ENCODE measurements at places on chromosomes 1 and 21. TPM values are rescaled to one million over a fixed set of nuclear protein-coding genes. Genes with fewer than 3 reads are reported as not detected.

DNA sequence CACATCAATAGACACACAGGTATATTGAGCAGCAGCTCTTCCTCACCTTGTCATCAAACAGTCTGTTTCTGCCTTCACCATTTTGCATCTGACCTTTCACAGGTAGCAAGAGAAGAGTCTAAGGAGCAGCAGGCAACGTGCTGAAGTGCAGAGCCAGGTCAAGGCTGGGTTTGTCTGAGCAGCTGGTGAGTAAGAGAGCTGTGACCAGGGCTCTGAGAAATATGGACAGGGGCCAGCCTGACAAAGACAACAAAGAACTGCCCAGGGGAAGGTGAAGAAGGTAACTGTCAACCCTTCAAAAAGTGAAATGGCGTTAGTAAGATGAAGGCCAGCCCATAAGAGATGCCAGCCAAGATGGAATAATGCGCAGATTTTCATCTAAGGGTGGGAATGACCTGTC is 58.9 kb upstream of the LRRC8D start:
- no peak for DNase-seq

DNA sequence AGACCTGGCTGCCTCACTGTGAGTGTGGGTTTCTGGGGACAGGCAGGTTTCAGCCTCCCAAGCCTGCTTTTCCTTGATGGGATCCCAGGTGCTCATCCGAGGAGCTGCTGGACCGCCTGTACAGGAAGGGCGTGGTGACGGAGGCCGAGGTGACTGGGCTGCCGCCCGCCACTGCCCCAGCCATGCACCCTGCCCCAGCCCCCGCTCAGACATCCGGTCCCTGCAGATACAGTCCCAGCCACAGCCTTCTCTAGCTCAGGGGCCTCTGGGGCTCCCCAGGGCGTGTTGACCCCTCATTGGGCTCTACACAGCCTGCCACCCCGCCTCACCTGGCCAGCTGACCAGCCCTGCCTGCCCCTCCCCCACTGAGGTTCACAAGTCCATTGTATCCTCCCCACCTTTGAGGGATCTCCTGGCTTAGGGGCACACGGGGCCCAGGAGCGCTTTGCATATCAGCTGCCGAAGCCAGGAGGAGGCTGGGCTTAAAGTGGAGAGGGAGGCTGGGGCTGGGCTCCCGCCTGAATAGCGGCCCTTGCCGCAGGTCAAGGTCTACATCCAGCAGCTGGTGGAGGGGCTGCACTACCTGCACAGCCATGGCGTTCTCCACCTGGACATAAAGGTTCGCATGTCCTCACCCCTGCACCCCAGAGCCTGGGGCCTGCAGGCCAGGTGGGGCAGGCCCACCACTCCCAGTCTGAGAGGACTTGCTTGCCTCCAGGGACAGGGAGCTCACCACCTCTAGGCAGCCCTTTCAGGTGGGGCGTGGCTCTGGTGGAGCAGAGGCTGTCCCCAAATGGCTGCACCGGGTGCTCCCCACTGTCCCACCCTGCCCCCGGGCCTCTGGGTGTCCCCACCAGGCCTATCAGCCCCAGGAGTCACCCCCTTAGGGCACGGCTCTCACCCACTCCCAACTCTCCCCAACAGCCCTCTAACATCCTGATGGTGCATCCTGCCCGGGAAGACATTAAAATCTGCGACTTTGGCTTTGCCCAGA is 38.5 kb downstream of the TRIM11 start:
- DNase-seq: peak; percentile 33

DNA sequence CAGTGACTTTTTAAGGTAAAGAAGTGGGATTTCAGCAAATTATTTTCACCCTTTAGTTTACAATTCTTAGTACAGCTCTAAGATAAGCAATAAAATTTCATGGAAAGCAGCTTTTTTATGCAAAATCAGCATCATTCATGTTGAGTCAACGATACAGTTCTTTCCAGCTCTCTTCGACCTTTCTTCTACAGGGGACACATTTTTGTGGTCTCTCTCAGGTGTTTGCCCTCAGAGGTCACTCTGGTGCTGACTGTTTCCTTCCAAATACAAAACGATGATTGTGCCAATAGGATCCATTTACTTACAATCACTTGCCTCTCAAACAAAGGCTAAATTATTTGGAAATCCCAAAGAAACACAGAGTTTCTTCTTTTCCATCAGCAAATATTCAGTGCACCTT is 51.0 kb downstream of the PSMG1 start:
- DNase-seq: no peak

GRCh38 chr21:35198565-35198964 is 149.5 kb upstream of the RUNX1 start:
- no peak for DNase-seq

GRCh38 chr1:61604684-61605083 is 120.3 kb downstream of the TM2D1 start:
- DNase-seq: no peak

- no peak for DNase-seq
These were observed 251.1 kb upstream of the IRF2BP2 start for GRCh38 chr1:234861024-234861620.

DNA sequence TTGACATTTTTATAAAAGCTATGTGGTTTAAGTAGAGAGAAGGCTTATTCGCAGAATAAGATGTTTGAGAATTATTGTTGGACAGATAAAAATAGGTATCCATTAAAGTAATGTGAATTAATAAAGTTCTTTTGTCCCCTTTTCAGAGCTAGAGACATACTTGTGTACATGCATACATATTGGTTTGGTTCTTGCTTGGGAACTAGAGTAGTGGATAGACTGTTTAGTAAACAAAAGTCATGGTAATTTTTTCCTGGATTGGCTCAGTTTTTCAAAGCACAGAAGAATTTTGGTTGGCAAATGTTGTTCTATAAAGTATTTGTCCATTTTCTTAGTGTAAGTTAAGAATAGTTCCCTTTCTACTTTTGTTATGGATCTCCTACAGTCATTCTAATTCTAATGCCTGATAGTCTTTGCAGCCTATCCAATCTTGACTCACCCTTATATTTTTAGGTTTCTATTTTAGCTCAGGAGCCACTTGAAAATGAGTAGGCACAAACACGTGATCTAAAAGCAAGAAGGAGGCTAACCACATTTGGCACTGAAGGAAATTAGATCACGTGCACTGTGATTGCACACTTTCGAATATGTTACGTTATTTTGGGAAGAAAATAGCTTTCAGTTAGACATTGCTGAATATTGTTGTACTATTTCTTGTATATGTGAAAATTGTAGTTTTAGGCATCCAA is 47.0 kb downstream of the RABGAP1L start:
- DNase-seq: no peak

Gene KCNJ15
- total RNA-seq: 48.7 TPM

DNA sequence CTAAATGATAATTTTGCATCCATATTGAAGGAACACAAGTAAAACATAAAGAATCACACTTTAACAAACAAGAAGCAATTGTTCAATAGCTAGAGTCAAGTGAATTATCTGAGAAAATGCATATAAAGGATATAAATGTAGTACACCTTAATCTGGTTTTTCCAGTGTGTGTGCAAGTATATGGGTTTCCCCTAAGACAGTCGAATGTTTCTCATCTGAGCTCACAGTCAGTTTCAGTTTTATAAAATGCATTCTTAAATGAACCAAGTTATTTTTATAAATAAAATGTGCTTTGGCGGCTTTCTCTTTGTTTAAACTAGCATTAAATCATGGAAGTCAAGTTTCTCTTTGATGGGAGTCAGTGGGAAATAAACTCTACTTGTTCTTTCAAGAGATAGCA is 125.9 kb downstream of the PTPRC start:
- no peak for DNase-seq

Gene BEND5
- 3.5 TPM for total RNA-seq

GRCh38 chr1:84944767-84945486 is 51.9 kb upstream of the LPAR3 start:
- peak; percentile 33 for DNase-seq

DNA sequence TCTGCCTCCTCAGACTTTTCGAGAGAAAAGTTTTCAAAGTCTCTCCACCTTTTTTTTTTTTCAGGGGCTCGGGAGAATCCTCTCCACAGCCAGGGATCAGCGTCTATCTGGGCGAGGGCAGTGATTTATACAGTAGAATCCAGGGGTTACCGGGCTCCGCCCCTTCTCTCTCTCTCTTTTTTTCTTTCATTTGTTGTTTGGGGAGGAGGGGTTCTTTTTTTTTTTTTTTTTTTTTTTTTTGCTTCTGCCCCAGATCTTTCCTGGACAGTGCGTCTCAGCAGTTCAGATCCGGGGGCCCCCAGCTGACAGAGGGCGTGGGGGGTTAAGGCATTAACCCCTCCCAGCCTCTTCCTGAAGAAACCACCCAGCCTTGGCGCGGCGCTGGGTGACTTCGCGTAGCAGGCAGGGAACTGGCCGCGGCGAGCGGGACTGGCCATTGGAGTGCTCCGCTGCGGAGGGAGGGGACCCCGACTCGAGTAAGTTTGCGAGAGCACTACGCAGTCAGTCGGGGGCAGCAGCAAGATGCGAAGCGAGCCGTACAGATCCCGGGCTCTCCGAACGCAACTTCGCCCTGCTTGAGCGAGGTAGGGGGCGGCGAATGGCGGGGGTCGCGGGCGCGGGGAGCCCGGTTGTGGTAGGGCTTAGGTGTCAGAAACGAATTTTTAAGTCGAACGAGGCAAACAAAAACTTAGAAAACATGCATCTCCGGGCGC is at the start of gene S1PR1:
Gene S1PR1 (plus strand): TSS at position 504 of the 713 bp plus-strand sequence. CDS start 1,966 bp downstream, outside the sequence.
- DNase-seq: peak; percentile 41
